ENCODE measurements at places on chromosomes 2 and 18. TPM values are rescaled to one million over a fixed set of nuclear protein-coding genes. Genes with fewer than 3 reads are reported as not detected.

ANKRD30B gene
- polyA plus RNA-seq: not detected

BOLL gene
- polyA plus RNA-seq: not detected

AKAIN1 gene
- 0.41 TPM for polyA plus RNA-seq

ARHGAP15 gene
- 3.9 TPM for polyA plus RNA-seq

CCL20 gene
- 1.5 TPM for polyA plus RNA-seq

CAPG gene
- polyA plus RNA-seq: 76.0 TPM

ABCG5 gene
- not detected for polyA plus RNA-seq

IL18RAP gene
- polyA plus RNA-seq: 0.41 TPM

TMEM198 gene
- polyA plus RNA-seq: 6.0 TPM

SPHKAP gene
- polyA plus RNA-seq: 0.11 TPM

MROH2A gene
- polyA plus RNA-seq: 7.3 TPM

MYO3B gene
- 0.44 TPM for polyA plus RNA-seq

FBXO48 gene
- 0.68 TPM for polyA plus RNA-seq

CKAP2L gene
- polyA plus RNA-seq: 0.24 TPM

Measured in urinary bladder (tissue), 4 donors.